Adipocyte (in vitro differentiated cells): ENCODE measurements at places on chromosomes 7 and 10.

- no peak for DNase-seq
Measured at GRCh38 chr10:110419265-110419664, 78.4 kb upstream of the DUSP5 start.

DNA sequence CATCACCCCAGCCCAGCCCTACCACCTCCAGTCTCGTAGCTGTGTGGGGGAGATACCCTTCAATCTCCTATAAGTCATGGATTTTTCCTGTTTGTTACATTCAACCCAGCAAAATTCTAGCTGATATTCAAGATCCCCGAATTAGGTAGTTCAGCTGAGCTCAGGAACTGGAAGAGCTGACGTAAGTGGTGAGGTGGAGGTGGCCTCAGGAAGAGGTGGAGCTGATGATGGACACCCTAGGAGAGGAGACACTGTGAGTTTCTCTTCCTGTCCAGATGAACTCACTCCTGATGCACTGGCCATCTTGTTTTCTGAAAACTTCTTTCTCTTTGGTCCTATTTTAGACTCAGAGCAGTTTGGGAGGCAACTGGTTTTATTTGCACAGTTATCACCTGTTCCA is 90.5 kb upstream of the PITRM1 start:
- no peak for DNase-seq

GRCh38 chr10:16835228-16835627 is 18.0 kb upstream of the RSU1 start:
- no peak for DNase-seq

- DNase-seq, result no peak
Measured at GRCh38 chr10:47359626-47360418, 11.7 kb downstream of the RBP3 start.

DNA sequence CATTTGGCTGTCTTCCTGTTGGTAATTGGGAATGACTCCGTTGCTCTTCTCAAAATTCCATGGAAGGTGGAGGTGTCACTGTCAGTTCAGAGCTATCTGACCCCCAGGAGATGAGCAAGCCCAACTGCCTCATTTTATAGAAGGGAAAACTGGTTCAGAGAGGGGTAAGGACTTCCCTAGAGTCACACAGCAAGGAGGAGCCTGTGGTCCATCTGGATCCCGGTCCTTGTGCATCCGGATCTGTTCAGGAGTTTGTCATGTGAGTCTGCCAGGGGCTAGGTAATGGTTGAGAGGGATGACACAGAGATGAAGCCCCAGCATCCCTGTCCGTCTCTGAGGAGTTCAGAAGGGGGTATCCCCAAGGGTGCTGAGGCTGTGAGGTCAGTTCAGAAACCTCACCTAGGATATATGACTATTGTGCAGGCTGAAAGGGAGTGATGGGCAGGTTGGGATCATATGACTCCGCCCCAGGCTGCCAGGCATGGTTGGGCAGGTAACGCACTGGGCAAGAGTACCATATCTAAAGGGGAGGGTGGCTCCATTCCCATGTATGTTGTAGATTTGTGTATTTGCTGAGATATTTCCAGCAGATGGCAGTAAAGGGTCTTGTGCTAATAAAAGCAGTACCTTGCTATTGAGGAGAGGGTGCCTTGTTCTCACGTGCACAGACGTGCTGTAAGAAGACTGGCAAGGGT is 16.0 kb upstream of the SLC29A3 start:
- DNase-seq, result peak; percentile 67

GRCh38 chr7:27116962-27117886 is 13.3 kb downstream of the HOXA4 start:
- DNase-seq, result no peak

GRCh38 chr10:110353244-110354119 is 48.8 kb upstream of the SMNDC1 start:
- DNase-seq, result peak; percentile 83

DNA sequence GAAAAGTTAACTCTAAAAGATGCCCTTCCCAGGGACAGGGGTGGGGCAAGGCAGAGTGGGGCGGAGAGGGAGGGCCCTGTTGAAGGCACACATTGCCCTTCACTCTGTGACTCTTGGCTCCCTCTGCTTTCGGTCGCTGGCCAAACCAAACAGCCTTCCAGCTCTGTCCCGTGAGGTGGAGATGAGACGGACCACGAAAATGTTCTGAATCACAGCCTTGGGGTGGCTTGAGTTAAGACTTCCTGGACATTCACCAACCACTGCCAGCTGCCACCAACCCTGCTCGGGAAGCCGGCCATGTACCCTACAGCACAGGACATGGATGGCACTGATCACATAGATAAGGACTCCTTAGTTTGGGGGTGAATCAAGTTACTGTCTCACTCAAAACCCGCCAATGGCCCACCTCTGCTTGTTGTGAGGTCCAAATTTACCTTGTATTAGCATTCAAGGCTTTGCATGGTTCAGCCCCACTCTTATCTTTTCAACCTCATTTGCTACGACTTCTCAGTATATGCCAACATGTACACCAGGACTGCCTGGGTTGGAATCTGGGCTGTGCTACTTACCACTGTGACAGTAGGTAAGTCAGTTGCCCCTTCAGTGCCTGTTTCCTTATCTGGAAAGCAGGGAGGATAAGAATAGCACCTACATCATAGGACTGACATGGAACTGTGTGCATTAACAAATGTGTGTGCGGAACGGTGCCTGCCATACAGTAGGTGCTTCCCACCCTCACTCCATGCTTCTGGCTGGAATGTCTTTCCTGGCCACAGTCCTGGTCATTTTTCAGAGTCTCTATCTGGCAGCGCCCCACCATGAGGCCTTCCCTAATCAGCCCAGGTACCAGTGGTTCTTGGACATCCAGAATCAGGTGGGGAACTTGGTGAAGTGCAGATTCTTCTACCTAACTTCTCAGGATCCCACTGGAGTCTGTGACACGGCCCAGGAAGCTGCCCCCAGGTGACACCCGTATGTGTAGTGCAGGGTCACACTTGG is 28.0 kb downstream of the ITPRIP start:
- peak; percentile 88 for DNase-seq

DNA sequence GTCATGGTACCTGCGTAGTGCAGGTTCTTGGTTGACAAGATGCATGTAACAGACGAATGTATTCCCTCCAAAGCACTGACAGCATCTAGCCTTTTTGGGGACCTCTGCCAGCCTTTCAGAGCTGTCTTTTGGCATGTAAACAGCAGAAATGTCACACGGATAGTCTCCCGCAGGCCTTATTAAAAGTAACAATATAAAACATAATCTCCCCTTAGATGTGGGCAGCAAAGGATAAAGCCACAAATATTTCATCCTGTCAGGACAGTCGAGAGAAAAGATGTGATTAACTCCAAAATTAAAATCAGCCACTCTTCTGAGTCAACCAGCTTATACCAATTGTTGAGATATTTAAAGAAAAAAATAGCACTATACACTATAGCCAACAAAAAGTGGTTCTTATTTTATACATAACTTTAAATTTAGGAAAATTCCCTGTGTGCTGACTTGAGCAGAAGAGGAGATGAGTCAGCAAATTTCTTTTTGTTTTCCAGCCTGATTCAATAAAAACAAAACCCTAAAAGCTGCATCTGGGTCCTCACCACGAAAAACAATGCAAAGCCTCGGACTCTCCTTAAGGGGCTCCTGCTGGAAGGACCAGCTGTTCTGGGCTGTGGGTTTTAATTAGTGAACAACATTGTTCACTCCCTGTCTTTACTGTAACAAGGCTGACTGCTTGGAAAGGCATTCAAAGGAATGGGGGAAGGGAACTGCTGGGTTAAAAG is 240.2 kb downstream of the ADAM12 start:
- DNase-seq, result peak; percentile 67

GRCh38 chr7:27097686-27098577 is 2.1 kb upstream of the HOXA1 start:
- no peak for DNase-seq

- DNase-seq, result peak; percentile 59
Measured at GRCh38 chr7:104272767-104273384, 55.5 kb upstream of the LHFPL3 start.

DNA sequence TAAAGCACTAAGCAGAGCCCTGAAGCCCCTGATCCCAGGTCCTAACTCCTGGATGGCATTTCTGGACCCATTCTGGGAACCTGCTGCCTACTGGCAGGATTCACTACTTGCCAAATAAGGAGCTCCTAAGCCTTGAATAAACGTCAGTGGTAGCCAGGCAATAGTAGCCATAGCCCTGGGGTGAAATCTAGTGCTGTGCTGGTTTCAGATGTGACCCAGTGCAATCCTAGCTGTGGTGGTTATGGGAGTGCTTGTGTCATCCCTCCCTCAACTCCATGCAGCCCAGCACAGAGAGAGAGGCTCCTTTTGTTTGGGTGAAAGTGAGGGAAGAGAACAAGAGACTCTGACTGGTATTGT is 43.7 kb downstream of the PCLO start:
- DNase-seq, result no peak

GRCh38 chr7:127514499-127514898 is 70.9 kb downstream of the GCC1 start:
- peak; percentile 62 for DNase-seq

DNA sequence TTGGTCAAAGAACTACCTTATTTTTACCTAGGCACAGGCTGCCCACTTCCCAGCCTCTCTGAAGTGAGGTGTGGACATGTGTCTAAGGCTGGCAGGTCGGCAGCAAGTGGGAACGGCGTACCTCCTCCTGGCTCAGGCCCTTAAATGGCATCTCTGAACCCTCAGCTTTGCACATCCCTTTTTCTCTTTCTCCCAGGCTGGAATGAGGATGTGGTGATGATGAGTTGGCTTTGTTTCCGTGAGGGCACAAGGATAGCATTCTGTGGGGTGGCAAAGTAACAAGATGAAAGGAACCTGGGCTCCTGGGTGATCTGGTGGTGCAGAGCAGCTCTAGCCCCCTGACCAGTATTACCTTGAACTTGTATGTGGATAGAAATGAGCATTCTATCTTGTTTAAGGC is 196.8 kb downstream of the REEP3 start:
- no peak for DNase-seq

- DNase-seq, result peak; percentile 38
Measured at GRCh38 chr10:113027574-113028455, 77.8 kb downstream of the TCF7L2 start.

GRCh38 chr7:20791538-20792434 is 5.1 kb upstream of the SP8 start:
- DNase-seq, result no peak

DNA sequence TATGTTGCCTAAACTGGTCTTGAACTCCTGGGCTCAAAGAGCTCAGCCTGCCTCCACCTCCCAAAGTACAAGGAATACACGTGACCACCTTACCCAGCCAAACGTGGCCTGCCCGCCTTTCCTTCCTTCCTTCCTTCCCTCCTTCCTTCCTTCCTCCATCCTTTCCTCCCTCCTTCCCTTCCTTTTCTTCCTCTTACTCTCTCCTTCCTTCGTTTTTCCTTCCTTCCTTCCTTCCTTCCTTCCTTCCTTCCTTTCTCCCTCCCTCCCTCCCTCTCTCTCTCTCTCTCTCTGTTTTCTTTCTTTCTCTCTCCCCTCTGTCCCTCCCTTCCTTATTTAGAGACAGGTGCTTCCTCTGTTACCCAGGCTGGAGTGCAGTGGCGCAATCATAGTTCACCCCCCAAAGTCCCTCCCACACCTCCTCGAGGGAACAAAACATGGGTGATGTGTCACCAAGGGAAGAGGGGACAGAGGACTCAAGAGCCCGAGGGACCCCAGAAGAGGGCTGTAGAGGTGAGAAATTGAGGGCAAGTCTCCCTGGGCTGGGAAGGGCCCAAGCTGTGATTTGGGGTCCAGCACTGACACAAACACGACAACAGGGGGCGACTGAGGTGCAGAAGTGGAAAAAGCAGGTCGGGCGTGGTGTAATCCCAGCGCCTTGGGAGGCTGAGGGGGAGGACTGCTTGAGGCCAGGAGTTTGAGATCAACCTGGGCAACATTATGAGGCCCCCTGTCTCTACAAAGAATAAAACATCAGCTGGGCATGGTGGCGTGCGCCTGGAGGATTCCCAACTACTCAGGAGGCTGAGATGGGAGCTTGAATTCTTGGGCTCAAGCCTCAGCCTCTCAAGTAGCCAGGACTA is 28.1 kb downstream of the EPHB4 start:
- DNase-seq, result peak; percentile 64

DNA sequence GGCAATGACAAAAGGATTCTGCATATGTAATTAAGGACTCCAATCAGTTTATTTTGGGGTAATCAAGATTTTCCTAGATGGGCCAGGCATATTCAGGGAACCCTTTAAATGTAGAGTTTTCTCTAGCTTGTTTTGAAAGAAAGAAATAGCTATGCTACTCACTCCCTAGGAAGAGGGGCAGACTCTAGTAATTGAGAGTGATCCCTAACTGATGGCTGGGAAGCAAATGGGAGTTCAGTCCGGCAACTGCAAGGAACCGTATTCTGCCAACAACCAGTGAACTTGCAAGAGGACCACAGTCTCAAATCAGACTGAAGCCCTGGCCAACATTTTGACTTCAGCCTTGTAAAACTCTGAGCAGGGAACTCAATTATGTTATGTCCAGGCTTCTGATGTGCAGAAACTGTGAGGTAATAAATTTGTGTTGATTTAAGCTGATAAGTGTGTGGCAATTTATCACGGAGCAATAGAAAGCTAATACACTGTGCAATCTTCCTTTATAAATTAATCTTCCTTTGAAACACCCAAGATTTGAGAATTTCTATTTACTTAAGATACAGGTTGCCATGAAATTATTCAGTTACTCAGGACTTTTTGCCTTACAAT is 14.0 kb downstream of the AOAH start:
- no peak for DNase-seq

DNA sequence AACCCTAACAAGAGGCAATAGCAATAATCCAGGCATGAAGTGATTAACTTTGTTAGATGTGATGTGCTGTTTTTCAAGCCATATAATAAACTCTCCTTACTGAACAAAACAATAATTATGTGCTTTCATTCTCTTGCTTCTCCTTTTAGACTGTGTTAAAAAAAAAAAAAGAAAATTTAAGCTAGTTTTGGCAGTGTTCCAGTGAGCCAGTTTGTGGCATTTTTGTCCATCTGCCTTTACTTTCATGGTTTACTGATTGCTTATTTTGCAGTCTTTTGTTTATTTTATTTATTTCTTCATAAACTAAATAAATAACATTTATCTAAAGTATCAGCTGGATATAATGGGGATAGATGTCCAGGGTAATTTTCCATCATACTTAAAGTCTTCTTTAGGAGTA is 625.3 kb downstream of the CNTNAP2 start:
- DNase-seq, result no peak

GRCh38 chr10:31771331-31771831 is 157.2 kb downstream of the ARHGAP12 start:
- no peak for DNase-seq

- DNase-seq, result no peak
Measured at GRCh38 chr7:151889406-151890354, 12.8 kb upstream of the PRKAG2 start.

DNA sequence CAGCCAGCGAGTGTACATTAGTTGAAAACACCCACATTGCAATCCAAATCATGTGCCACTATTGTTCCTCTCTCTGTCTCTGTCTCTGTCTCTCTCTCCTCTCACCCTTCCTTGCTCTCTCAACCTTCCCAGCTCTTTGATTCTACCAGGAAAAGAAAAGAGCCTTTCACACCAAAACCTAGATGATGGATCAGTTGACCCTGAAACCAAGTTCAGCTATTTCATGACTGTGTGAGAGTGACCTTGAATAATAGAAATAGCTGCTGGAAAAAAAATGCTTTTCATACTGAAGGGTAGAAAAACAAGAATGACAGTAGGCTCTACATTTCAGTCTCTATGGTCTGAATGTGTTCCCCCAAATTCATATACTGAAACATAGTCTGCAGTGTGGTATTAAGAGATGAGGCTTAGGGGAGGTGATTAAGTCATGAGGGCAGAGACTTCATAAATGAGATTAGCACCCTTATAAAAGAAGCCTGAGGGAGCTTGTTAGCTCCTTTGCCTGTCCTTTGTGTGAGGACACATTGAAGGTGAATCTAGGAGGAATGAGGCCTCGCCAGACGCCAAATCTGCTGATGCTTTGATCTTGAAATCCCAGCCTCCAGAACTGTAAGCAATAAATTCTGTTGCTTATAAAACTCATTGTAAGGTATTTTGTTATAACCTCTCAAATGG is 65.2 kb downstream of the LYZL1 start:
- DNase-seq, result no peak
